Kidney (tissue), 22 donors: ENCODE measurements at places on chromosomes 5 and 9.

DNA sequence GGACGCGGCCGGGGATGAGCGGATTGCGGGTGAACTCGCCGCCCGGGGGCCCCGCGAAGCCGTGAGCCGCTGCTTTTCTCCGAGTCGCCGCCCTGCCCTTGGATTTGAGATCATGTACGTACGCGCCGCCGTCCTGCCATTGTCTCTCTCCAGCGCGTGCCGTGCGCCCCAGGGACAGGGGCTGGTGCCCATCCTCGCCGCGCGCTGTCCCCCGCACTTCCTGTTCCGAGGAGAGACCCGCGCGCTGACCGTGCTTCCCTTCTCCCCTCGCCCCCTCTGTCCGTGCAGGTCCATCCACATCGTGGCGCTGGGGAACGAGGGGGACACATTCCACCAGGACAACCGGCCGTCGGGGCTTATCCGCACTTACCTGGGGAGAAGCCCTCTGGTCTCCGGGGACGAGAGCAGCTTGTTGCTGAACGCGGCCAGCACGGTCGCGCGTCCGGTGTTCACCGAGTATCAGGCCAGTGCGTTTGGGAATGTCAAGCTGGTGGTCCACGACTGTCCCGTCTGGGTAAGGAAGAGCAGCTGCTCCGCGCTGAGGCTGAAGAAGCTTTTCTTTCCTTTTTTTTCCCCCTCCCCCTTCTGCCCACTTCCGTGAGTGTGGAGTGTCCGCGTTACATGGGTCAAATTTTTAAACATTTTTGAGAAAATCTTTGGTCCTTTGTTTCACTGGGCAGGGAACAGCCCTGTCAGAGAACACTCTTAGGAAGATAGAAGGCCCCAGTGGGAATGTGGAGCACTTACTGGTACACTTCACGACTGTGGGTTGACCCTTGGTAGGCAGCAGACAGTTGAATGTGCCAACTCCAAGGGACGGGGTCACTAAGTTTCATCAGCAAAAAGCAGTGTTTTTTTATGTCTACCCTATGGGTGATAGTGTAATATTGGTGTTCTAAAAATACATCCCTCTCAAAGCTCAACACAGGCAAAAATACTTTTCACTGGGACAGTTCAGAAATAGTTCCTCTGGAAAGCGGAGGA lies 727 bp downstream of the RHOBTB3 start:
- peak; percentile 77 for DNase-seq

- no peak for DNase-seq
These were observed 49.5 kb upstream of the TGFBR1 start for GRCh38 chr9:99055384-99055783.

DNA sequence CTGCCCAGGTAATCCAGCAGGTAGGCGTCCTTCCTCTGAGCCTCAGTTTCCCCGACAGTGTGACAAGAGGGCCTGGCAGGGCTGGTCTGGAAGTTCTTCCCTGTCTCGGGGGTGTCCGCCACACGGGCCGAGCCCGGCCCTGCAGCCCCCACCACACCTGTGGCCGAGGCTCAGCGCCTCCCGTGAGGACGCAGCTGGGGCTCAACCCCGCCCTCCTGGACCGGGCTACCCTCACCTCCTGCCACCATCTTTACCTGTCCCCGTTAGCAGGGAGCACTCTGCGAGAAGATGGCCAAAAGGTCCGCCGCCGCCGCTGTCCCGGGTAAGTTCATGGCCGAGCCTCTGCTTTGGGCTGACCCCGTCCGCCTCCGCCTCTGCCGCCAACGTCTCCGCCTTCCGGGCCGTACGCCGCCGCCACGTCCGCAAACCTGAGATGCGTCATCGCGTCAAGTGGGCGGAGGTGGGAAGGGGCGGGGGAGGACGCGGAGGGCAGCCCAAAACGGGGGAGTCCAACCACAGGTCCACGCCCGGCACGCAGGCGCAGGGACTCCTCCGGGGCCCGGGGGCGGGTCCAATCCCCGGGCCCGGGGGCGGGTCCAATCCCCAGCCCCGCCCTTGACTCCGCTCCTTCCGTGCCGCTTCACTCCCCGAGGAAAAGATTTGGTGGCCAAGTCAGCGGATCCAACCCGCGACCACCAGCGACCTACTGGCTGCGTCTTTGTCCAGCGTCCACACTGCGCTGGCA lies at the start of gene LYSMD3:
LYSMD3 (minus strand) TSS at position 391 of the 745 bp plus-strand sequence. CDS start 4,295 bp downstream, outside the sequence.
- DNase-seq, result peak; percentile 99

DNA sequence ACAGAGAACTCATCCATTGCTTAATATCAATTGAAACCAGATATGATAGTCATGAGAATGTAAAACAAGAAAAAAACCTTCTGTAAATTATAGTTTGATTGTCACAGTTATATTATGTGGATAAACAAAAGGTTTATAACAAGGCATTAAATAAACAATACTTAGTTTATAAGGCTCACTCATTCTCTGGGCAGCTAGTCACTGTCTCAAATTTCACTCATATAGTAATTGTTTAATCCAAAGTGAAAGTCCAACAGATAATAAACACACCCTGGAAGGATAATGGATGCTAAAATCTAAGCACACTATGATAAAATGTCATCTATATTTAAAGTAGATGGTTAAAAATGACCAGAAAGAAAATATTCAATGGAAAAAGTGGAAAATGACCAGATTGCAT lies 30.8 kb upstream of the SLC12A2 start:
- no peak for DNase-seq

- DNase-seq, result no peak
These were observed 6.0 kb downstream of the CFAP90 start for GRCh38 chr5:7844901-7845300.
